Omental fat pad (tissue), 4 donors: ENCODE measurements at places on chromosomes 4 and X. TPM values are rescaled to one million over a fixed set of nuclear protein-coding genes. Genes with fewer than 3 reads are reported as not detected.

The VCX2 gene
- total RNA-seq = not detected

The POU3F4 gene
- not detected for total RNA-seq

The TMSB15A gene
- not detected for total RNA-seq

The IL2 gene
- total RNA-seq = not detected

The GALNT7 gene
- total RNA-seq = 7.6 TPM

The CTAG2 gene
- total RNA-seq = not detected

The NAP1L2 gene
- total RNA-seq = 4.7 TPM

The DCAF12L2 gene
- not detected for total RNA-seq

The CT47B1 gene
- not detected for total RNA-seq

The CT45A1 gene
- total RNA-seq = not detected

The RAB39B gene
- 0.19 TPM for total RNA-seq

The AIFM1 gene
- total RNA-seq = 14.7 TPM

The ODAM gene
- not detected for total RNA-seq
